ENCODE measurements at places on chromosomes 7 and 10. TPM values are rescaled to one million over a fixed set of nuclear protein-coding genes. Genes with fewer than 3 reads are reported as not detected.

Gene SLC16A12
- total RNA-seq = 0.24 TPM

Gene H2BK1
- total RNA-seq = not detected

Gene PDE1C
- 1.2 TPM for total RNA-seq

Gene RNF32
- 2.0 TPM for total RNA-seq

Gene CYP3A7
- not detected for total RNA-seq

Gene LMOD2
- total RNA-seq = not detected

DNA sequence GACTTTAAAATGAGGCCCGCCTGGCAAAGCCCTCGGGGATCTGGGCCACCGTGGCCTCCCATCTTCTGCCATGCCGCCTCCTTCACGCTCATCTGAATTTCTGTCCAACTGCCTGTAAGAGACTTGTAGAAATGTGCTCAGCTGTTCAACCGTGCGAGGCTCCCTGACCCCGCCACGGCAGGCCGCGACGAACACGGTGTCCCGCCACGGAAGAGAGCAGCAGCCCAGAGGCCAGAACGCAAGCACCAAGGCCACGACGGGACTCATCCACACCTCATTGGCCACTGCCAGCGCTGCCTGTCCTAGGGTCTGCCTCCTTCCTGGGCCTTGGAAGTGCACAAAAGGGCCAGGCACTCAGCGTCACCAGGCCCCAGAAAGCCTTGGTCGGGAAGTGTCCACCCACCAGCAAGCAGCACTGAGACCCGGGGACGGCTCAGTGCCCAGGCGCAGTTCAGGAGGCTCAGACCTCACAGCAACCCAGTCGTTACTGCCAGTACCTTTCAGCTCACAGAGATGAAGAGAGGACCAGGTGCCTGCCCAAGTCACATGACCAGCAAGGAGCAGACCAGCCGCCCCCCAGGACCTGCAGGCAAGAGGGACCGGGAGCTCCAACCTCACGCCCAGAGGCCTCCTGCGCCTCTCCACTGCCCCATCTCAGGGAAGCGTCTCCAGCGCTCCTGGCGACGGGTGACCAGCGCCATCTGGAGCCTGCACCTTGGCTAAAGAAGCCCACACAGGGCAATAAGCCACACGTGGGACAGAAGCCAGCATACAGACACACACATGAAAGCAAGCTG is 85.9 kb downstream of the MAD1L1 start:
- DNase-seq = no peak

GRCh38 chr10:6406220-6407033 is 173.6 kb downstream of the PRKCQ start:
- no peak for DNase-seq

DNA sequence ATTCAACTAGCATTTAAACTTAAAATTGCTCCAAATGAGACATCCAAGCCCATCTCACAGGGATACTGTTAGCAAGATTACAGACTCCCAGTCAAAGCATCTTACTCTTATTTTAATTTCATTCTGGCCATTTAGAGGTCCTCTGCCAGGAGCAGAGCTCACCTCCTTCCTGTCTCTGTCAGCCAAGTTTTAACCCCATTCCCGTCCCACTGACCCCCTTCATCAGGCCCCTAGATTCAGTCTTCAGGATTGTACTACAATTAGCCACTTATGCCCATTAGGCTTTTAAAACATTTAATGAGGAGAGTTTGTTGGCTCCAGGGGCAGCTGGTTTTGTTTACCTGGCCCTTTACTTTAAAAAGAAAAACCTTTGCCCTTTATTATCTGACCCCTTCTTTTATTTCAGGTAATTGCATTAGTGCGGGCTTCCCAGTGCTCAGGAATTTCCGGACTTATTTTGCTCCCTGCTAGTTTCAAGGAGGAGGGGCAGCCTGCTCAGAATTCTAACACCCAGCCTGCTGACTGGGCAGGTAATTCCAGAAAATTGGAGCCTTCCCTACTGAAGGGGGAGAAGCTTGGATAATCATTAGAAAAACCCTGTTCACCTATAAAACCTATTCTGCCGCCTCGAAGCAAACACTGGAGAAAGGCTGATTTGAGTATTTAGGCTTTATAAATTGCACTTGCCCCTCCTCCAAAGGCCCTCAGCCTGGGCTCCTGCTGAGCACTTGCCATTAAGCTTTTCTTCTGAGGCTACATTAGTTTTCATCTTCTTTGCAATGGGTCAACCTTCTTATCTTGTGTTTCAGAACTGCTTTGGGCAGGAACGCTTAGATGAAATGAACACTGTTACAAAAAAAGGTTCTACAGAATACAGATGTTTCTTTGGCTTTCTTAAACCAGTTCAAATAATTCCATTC is 200.5 kb upstream of the HPS1 start:
- no peak for DNase-seq

GRCh38 chr10:117221156-117221711 is 19.7 kb upstream of the SLC18A2 start:
- no peak for DNase-seq

DNA sequence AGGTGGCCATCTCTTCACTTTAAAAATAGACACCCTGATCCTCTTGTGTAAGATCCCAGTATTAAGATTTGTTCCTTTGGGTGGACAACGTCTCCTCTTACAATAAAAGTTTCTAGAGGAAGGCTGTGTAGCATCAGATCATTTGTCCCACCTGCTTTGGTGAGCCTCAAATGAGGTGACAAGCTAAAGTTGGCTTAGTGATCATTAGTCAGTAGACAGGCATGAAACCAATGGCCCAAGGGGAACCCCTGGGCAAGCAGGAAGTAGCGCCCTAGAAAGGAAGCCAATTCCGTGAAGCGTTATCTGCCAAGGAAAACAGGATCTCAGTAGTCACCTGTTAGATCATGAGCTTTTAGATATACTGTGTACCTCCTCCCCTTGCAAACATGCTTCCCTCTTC is 66.8 kb downstream of the PCGF5 start:
- no peak for DNase-seq

GRCh38 chr10:72691470-72691862 is 477 bp upstream of the MCU start:
- DNase-seq = no peak

- DNase-seq = no peak
Measured at GRCh38 chr7:146486519-146486918, 369.9 kb downstream of the CNTNAP2 start.

- DNase-seq = no peak
Measured at GRCh38 chr7:80783678-80784327, 135.0 kb downstream of the SEMA3C start.

GRCh38 chr10:132306864-132307751 is 642 bp downstream of the STK32C start:
- no peak for DNase-seq

- DNase-seq = no peak
Measured at GRCh38 chr10:85901599-85901998, 465.0 kb downstream of the GRID1 start.

- no peak for DNase-seq
Measured at GRCh38 chr10:97065128-97065527, 120.6 kb downstream of the SLIT1 start.

- DNase-seq = peak; percentile 21
Measured at GRCh38 chr10:60314069-60314940, 75.4 kb downstream of the ANK3 start.
